ENCODE measurements at places on chromosomes 3 and 15. TPM values are rescaled to one million over a fixed set of nuclear protein-coding genes. Genes with fewer than 3 reads are reported as not detected.

DNA sequence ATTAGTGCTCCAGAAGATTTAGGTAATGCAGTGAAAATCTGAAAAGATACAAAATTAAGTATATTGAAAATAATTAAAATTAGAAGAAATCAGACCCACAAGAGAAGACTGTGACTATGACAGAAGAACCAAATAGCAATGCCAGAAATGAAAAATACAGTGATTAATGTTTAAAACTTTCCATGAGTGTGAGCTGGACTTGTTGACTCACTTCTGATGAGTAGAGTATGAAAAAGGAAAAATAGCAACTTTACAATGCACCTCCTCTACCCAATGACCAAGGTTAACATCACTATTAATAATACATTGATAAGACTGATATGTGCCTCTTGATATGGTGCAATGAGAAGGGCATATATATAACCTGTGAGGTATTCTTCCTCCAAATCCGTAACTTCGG, 39.3 kb upstream of the SLC22A13 start:
- no peak for DNase-seq

GRCh38 chr15:67979281-67979680, 74.8 kb upstream of the PIAS1 start:
- no peak for DNase-seq

GRCh38 chr3:44104668-44105321, 136.9 kb upstream of the TOPAZ1 start:
- DNase-seq = no peak

DNA sequence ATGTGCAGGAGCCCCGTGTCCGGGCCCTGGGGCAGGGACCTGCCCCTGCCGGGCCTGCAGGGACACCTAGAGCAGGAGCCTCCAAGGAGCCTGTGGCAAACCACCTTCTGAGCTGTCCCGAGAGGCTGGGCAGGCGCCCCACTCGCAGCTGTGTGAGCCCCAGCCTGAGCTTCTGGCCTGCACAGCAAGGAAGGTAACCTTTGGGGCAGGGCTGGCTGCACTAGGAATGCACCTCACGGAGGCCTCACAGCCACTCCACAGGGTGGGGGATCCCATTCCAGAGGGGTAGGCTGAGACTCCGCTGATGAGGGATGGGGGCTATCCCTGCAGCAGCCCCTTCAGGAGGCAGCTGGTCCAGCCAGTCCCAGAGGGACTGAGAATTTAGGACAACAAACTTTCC, 68.1 kb downstream of the DNAJB8 start:
- no peak for DNase-seq

DNA sequence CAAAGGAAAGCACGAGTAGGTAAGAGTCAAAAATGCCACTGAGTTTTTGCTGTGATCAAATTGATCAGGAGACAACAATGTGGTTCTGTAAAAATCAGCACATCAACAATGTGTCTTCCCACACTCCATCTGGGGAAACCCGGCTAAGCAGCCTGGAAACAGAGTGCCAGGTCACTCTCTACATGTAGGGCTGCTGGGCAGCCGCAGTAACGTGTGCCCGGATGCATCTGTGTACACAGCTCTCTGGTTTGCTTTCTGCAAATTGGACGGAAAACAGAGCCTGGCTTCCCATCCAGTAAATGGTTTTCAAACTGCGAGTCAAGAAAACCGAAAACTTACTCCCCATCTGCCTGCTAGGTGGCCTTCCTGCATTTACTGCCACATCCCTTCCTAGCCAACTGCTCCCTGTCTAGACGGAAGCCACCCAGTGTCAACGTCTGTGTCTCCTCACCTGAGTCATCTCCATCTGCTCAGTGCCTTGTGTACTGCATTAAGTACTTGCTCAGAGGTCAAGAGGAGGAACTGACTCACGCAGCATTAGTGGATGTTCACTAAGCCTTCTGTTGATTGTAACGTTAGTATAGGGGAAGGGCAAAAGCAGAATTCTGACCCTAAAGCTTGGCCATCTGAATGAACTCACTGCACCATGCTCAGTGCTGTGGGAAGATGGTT, 124.1 kb downstream of the TJP1 start:
- no peak for DNase-seq

GRCh38 chr15:70707686-70708300, 55.6 kb downstream of the UACA start:
- no peak for DNase-seq

- DNase-seq = no peak
Measured at GRCh38 chr15:52144656-52145178, 32.1 kb upstream of the BCL2L10 start.

- no peak for DNase-seq
Measured at GRCh38 chr15:28084547-28084946, 14.6 kb downstream of the OCA2 start.

DNA sequence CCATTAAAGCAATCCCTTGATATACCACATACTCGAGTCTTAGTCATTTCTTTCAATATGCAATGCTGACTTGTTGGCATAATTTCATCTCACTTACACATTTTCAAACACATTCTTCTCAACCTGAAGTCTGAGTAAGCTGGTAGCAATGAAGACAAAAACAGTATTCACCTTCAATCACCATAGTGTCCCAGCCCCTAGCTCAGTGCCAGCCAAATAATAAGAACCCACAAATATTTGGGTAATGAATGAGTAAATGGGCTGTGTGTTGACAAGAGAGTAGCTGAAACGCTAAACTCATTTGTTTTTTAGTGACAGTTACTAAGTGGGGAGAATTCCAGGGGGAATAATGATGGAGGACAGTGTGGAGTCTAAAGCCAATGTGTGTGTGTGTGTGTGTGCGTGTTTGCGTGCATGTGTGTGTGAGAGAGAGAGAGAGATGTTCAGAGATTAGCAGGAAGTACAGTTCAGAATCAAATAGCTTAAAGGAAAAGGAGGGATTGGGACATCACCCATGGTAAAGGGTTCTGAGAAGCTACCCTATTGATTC, 165.7 kb downstream of the GAP43 start:
- DNase-seq = no peak

DNA sequence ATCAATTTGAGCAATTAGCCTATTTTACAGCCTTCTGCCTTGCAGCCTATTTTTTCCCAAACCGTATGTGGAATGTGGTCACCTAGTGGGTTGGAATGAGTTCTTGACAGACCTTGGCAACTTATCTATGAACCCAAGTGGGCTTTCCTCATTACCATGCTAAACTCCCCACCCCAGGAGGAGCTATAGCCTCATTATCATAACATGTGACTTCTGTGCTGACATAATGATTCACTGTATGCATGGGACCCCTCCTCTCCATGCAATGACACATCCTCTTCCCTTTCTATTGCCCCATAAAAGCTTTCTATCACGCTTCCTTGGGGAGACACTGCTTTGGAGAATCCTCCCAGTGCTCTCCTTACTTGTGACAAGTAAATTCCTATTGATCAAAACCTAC, 83.5 kb upstream of the FHIT start:
- no peak for DNase-seq

GRCh38 chr15:56236197-56236596, 7.5 kb downstream of the RFX7 start:
- no peak for DNase-seq

- no peak for DNase-seq
Measured at GRCh38 chr3:130739848-130740247, 6.8 kb downstream of the PIK3R4 start.

DNA sequence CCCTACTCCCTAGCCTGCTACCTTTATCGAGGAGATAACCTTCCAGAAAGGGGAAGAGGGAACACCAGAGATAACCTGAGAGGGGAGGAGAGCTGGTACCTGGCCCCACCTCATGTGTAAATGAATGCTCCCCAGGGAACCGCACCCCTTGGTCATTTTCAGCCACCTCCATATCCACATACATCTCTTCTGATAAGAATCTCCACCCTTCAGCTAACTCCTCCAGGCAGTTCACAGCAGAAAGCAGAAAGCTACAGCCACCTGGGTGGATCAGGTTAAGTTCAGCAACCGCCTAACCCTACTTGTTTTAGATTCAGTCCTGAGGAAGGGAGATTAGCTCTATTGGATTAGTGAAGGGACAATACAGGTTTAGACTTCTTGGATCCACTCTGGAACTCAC, 38.0 kb upstream of the TIMP4 start:
- DNase-seq = no peak

DNA sequence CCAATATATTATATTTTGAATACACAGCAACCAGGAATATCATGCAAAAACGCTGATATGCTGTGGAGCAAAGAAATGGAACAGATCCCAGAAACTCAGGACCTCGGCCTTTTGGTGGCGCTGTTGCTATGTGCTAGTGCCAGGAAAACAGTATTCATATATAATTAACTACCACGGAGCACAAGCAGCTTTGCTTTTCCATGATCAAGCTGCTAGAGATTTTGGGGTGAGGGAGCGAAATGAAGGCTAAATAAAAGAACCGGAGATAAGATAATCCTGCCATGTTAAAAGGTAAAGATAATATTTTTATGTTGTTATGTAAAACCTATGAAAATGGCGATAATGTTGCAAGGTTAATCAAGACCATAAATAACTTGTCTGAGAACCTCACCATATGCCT, 157.7 kb upstream of the FAM3D start:
- DNase-seq = peak; percentile 85

DNA sequence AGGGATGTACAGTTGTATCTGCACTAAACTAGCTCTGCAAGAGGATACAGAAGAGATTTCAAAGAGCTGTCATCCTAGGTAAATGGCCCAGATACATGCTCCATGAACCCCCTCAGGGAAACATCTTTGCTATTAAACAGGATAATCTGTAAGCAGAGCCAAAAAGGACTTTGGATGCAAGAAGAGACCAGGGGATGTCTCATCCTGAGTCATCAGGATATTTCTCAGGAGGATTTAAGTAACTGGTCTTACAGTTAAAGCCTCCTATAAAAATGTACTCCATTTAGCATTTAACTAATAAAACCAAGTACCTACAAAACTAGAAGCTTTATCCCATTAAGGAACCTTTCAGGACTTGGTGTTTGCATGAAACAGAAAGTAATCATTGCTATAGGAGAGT, 48.2 kb upstream of the PHLDB2 start:
- no peak for DNase-seq

PEX5L gene
- 0.78 TPM for total RNA-seq

SLITRK3 gene
- 0.41 TPM for total RNA-seq

ERC2 gene
- total RNA-seq = 0.06 TPM

SCN11A gene
- total RNA-seq = 2.1 TPM

CPB1 gene
- not detected for total RNA-seq

IGF1R gene
- total RNA-seq = 65.2 TPM

TMEM212 gene
- total RNA-seq = not detected

SV2B gene
- 0.41 TPM for total RNA-seq

EFCC1 gene
- 1.8 TPM for total RNA-seq
